A673 (cell line): ENCODE measurements at places on chromosomes 6 and 20.

- DNase-seq: no peak
These were observed 402.2 kb downstream of the GJA1 start for GRCh38 chr6:121837545-121838229.

DNA sequence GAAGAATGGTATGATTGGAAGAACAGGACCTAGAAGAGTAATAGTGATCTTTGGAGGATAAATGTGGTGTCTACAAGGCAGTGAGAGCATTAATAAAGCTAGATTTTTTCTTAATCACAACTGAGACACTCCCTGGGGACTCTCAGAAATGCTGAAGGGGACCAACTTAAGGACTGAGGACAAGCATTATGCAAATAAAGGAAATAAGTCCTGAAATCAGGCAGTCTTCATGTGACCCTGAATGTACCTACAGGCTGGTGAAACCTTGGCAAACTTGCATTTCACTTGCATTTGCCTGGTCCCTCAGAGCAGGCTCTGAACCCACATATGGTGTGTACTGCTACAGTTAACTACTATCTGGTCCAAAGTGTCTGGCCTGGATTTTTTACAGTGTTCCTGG lies 19.3 kb upstream of the TTK start:
- DNase-seq: peak; percentile 11

- DNase-seq: no peak
These were observed 20.8 kb downstream of the DAAM2 start for GRCh38 chr6:39812853-39813533.

- no peak for DNase-seq
These were observed 77.1 kb downstream of the SLC2A10 start for GRCh38 chr20:46786566-46786965.

DNA sequence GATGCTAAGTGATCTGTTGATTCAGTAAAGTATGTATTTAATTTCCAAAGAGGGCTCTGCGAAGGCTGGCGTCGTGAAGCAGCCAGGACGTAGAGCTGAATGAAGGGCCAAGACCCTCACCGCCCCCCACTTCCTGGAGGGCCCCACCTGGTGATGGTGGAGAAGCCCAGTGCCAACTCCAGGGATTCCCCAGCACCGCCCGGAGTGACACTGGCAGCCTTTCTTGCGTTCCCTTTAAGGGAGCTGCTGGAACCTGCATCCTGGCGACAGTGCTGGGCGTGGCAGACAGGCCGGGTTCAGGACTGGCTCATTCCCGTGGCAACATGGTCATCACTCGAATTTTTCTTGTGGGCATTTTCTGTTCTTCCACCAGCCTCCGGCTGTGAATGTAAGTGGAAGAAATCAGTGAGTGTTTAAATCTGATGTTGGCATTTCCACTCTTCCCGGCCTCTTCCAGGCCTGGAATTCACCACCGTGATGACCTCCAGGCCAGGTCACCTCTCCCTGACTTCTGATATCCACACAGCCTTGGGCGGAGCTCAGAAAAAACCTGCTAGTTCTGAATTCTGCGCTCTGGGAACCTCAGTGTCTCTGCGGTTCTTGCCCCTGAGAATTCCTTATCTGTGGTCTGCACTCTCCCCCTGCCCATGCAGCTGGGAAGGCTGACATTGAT lies 57.4 kb upstream of the DACT2 start:
- DNase-seq: no peak

DNA sequence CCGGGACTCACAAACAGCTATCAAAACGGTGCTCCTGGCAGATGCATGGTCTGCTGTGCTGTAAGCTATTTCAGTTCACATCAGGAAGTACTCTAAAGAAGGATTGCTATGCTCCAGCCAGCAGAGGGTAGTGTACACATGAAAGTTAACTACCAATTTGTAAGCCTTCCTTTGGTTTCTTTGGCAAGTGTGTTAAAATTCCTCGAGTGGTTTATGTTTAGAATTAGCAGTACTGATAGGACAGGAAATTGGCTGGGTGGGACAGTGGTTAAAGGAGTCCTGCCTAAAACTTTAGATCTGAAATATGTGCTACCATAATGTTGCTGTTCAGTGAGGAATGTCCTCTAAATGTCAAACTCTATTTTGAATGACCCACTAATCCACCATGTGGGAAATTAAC lies 47.4 kb downstream of the TRMT11 start:
- DNase-seq: peak; percentile 84

- DNase-seq: peak; percentile 52
These were observed 96.3 kb downstream of the RFPL4B start for GRCh38 chr6:112443179-112444065.

DNA sequence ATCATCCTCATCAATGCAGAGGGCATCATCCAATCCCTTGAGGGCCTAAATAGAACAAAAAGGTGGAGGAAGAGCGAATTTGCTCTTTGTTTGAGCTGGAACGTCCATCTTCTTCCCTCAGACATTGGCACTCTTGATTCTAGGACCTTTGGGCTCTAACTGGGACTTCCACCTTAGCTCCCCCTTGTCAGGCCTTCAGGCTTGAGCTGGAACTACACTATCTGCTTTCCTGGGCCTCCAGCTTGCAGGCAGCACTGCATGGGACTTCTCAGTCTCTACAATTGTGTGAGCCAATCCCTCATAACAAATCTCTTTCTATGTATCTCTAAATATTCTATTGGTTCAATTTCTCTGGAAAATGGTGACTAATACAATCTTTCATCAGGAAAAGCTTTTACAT lies 155.4 kb downstream of the MCHR2 start:
- DNase-seq: no peak

DNA sequence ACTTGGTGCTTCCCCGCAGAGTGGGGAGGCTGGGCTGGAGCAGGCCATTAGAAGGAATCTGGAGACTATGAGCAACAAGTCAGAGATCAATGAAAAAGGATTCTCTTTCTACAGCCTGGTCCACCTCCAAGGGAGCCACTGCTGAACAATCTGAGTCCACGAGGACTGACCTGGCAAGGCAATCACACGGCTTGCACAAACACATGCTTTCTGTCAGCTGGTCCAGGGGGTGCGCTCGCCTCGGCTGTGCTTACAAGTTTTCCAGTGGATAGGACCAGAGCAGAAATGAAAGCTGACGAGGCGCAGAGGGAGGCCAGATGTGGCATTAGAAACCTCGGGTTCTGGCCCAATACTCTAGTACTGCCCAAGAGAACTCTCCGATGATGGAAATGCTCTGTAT lies 18.1 kb downstream of the KCNK5 start:
- DNase-seq: no peak

GRCh38 chr6:42101186-42101657 lies 41.2 kb downstream of the C6orf132 start:
- no peak for DNase-seq

DNA sequence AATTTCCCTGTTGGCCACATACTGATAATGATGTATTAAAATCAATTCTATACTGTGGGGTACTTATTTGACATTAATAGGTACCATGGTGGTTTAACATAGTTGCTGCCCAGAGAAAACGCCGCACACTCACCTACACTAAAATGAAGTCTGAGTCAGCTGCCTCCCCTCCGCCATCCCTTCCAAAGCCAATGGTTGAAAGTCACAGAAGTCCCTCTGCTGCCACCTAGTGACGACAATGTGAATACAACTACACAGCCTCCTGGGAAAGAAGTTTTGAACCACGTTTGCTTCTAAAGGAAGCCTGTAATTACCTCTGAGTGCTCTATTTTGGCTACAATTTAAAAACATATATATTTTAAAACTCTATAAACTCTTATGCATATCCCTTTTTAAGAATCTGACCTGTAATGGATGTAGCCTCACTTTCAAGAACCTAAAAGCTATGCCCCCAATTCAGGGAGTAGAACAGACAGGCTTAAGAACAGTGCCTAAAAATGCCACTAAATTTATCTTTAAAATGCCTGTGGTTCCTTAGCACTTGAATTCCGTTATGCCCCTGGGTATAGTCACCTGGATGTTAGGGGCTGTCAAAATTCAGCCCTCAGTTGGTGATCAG lies 20.6 kb upstream of the ECI2 start:
- peak; percentile 84 for DNase-seq

GRCh38 chr6:69527921-69528476 lies 268.8 kb downstream of the LMBRD1 start:
- DNase-seq: no peak

DNA sequence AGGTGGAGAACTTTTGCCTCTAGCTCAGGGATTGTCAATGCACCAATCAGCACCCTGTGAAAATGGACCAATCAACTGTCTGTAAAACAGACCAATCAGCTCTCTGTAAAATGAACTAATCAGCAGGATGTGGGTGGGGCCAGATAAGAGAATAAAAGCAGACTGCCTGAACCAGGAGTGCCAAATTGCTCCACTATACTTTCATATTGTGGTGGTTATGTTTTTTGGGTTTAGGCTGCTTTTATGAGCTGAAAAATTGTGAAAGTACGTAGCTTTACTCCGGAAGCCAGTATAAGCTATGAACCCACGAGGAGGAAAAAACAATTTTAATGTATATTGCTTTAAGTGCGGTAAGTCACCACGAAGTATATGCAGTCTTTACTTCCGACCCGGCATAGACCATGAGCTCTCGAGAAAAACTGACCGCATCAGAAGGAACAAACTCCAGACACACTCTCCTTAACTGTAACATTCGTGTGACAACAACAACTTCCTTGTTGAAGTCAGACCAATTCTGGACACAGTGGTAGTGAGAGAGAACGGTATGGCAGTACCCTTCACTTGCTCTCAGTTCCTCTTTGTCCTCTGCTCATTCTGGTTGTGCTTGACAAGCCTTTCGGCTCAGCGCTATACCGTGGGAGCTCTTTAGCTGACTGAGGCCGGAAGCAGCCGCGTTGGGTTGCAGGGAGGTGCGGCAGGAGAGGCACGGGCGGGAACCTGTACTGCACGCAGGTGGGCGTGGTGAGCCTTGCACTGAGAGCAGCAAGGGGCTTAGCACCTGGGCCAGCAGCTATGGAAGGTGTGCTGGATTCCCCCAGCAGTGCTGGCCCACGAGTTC lies 81.9 kb upstream of the E2F3 start:
- no peak for DNase-seq

DNA sequence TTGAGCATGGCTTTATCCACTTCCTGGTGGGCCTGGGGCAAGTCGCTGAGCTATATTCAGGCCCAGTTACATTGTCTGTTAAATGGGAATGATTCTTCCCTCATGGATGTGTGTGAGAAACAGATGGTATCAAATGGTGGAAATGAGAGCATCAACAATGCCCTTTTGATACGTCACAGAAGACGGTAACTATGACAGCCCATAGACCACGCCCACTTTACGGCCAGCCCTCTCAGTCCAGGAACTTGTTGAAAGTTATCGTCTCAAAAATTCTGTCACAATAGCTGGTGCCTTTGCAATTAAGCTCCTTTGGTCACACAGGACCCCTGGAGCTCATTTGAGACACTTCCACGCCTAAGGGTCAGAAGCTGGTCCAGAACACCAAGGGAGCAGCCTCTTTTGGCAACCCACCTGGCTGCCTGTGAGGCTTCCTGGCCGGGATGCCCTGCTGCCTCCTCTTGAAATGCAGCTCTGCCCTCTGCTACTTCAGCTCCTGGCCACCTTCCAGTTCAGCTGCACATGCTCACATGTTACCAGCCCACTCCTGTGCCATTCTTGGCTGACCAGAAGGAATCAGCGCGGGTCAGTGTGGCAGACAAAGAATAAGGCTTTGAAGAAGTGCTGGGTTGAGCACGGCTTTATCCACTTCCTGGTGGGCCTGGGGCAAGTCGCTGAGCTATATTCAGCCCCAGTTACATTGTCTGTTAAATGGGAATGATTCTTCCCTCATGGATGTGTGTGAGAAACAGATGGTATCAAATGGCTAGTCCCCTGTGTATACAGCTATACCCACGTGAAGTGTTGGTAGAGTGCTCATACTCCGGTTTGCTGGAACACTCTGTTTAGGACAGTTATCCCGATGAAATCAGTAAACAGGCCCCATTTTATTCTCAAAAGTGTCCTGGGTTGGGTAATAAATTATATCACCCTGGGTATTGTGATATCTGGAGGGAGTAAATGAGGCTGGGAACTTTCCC lies 199.2 kb upstream of the SUPT3H start:
- DNase-seq: no peak

DNA sequence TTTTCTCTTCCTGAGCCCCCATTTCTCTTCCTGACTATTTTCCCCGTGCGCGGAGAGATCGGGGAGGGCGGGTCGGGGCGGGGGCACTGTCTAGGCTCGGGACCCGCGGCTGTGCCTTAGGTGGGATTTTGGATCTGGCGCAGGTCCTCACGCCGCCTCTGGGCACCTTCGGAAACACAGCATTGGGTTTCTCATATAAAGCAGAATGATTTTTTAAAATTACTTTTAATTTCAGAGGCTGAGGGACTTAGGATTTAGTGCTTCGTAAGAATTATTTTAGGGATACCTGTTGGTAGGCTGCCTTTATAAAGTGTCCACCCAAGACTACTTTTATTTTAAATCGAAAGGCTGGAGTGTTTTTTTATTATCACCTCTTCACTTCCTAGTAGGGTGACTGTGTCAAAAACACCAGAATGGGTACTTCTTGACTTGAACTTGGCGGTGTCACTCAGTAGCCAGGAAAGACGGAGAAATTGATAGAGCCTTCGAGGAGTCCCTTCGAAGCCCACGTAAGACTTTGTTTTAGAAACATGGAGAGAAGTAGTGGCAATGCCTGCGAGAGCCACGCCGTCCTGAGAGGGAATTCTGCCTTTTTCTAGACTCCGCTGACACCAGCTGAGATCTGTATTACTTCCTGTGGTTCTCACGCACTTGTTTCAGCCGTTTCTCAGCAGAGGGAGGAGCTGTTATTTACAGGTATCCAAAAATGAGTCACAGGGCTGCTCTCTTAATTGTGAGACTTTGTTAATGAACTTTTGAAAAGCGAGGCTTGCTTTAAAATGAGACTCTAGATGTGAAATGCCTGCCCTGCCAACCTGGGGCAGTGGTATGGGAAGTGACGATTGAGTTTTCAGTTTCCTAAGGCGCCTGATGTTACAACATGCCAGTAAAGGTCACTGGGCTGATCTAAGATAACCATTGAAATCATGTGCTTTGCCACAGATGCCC lies 667 bp downstream of the STX11 start:
- peak; percentile 48 for DNase-seq

DNA sequence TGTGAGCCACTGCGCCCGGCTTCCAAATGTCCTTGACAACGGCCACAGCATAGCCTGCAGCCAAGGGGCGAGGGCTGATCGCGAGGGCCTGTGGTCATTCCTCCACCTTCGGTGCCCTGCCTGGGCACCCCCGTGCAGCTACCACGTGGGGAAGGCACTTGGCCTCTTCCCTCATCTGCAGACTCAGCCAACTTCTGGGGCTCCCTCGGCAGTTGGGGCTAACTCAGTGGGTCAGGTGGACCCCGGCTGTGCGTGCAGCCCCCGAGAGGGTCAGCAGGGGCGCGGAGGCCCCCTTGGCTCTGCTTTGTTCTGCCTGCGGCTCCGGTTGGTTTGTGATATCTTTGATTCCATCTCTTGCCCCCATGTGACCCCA lies 52.9 kb upstream of the BHLHE23 start:
- DNase-seq: no peak

- DNase-seq: no peak
These were observed 15.1 kb downstream of the MYBL2 start for GRCh38 chr20:43681991-43682410.

GRCh38 chr6:43328528-43328927 lies 19.9 kb upstream of the CRIP3 start:
- no peak for DNase-seq

- no peak for DNase-seq
These were observed 36.5 kb upstream of the PREX1 start for GRCh38 chr20:48864254-48864653.

GRCh38 chr6:83073615-83074014 lies 6.1 kb downstream of the DOP1A start:
- DNase-seq: no peak

GRCh38 chr20:60092729-60093128 lies 134.5 kb downstream of the CDH26 start:
- no peak for DNase-seq

- no peak for DNase-seq
These were observed 94.1 kb upstream of the STMND1 start for GRCh38 chr6:17007749-17008148.

- DNase-seq: no peak
These were observed 99.0 kb downstream of the TAF4 start for GRCh38 chr20:61966492-61967244.
